ENCODE measurements at places on chromosomes 12 and 14. TPM values are rescaled to one million over a fixed set of nuclear protein-coding genes. Genes with fewer than 3 reads are reported as not detected.

DNA sequence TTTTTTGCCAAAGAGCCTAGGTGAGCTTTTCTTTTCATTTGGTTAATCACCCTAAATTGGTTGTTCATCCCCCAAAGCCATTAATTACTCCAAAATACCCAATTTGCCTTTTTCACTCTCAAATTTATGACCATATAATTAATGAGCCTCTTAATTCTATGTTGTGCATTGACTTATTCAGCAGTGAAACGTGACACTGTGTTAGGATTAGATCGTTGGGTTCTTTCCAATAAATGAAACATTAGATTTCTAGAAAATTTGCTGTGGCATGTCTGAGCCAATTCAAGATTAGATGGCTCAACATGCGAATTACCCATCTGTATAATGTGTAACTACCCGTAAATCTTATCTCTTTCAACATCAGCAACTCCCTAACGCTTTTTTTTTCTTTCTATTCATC is 273.4 kb downstream of the BMP4 start:
- no peaks in the 10 kb centered on the region for H3K4me1 ChIP-seq
- no peaks in the 10 kb centered on the region for H3K27me3 ChIP-seq
- DNase-seq = no peak
- H3K36me3 ChIP-seq = no peaks in the 10 kb centered on the region
- no peak overlapping the region for H3K4me3 ChIP-seq

PIWIL1 gene
- not detected for total RNA-seq

ZC2HC1C gene
- total RNA-seq = not detected

DNA sequence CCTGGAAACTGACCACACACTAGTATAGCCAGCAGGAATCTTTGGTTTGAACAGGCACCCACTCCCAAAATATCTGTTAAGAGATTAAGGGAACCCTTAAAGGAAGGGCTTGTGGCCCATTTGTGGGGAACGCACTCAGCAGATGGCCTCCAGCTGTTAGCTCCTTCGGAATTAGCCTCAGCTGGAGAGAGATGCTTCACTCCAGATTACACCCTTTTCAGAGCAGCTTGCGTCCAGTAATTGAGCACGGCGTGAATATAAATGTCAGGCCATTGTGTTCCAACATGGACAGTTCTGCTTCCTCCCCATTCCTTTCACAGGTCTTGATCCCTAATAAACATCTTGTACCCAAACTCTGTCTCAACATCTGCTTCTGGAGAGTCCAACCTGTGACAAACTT is 397.8 kb downstream of the SEC23A start:
- no peak overlapping the region for H3K27ac ChIP-seq
- no peak overlapping the region for H3K4me3 ChIP-seq
- no peaks in the 10 kb centered on the region for H3K4me1 ChIP-seq
- DNase-seq = no peak
- no peaks in the 10 kb centered on the region for H3K36me3 ChIP-seq
- H3K27me3 ChIP-seq = no peaks in the 10 kb centered on the region

GRCh38 chr12:56994231-56994746 is 12.1 kb downstream of the ZBTB39 start:
- no peaks in the 10 kb centered on the region for H3K27me3 ChIP-seq
- DNase-seq = peak; percentile 47
- H3K27ac ChIP-seq = no peak overlapping the region
- H3K4me3 ChIP-seq = no peak overlapping the region

GRCh38 chr14:64879635-64880220 is at the start of gene SPTB:
SPTB (minus strand) TSS chr14:64879907; CDS start chr14:64823094, 56,813 bp downstream.
- H3K27ac ChIP-seq = no peak within 1 kb of the TSS
- DNase-seq = no peak
- peak within 1 kb of the TSS; percentile 47 for H3K4me3 ChIP-seq
- H3K27me3 ChIP-seq = peaks cover 14% of the 10 kb centered on the region
- no peaks in the 10 kb centered on the region for H3K36me3 ChIP-seq

RD3L gene
- total RNA-seq = not detected

Measured in vagina (tissue), 2 donors.